ENCODE measurements at places on chromosomes 7 and 10.

- no peak for DNase-seq
These were observed 97.0 kb upstream of the PPIF start for GRCh38 chr10:79250259-79250658.

GRCh38 chr7:97450516-97450915 is 281.4 kb upstream of the TAC1 start:
- DNase-seq, result no peak

DNA sequence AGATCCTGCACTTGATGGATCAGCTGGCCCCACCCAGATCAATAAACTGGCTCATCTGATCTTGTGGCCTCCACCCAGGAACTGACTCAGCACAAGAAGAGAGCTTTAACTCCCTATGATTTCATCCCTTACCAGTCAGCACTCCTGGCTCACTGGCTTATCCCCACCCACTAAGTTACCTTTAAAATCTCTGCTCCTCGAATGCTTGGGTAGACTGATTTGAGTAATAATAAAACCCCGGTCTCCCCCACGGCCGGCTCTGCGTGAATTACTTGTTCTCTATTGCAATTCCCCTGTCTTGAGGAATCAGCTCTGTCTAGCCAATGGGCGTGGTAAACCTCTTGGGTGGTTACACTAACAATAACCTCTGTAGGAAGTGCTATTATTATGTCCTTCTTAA is 83.7 kb downstream of the MBL2 start:
- no peak for DNase-seq

DNA sequence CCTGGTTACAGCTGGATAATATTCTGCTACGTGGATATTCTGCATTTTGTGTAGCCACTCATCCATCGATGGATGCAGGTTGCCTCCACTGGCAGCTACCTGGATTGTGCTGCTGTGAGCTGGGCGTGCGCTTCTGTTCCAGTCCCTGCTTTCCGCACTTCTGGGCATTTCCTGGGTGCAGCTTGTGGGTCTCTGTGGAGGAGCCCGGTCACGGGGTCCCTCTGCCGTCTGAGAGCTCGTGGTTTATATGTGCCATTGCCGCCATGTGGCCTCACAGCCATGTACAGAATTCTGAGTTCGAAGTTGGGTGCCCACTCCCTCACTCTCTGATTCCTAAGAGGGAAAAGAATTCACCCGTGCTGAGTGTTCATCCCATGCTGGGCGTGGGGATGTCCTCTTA is 38.3 kb downstream of the JAKMIP3 start:
- DNase-seq, result no peak

- no peak for DNase-seq
These were observed 95.7 kb downstream of the SLIT1 start for GRCh38 chr10:97090035-97090434.

- DNase-seq, result no peak
These were observed 89.7 kb downstream of the AMPH start for GRCh38 chr7:38541440-38541839.

DNA sequence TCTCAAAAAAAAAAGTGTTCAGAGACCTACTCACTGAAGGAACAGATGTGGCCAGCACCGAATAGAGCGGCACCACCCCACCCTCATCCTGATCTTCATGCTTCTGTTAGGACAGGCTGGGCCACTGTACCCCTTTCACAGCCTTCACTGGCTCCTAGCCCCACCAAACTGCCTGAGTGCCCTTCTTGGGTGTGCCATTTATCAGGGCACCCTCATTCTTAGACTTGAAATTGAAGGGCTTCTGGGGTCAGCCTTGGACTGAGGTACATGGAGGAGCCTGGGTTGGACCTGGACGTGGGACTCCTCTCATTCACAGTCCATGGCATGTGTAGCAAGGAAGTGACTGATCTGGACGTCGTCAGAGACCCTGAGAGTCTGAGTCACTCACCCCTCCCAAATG is 190.3 kb downstream of the COBL start:
- no peak for DNase-seq
